ENCODE measurements at places on chromosomes 12 and 14.

DNA sequence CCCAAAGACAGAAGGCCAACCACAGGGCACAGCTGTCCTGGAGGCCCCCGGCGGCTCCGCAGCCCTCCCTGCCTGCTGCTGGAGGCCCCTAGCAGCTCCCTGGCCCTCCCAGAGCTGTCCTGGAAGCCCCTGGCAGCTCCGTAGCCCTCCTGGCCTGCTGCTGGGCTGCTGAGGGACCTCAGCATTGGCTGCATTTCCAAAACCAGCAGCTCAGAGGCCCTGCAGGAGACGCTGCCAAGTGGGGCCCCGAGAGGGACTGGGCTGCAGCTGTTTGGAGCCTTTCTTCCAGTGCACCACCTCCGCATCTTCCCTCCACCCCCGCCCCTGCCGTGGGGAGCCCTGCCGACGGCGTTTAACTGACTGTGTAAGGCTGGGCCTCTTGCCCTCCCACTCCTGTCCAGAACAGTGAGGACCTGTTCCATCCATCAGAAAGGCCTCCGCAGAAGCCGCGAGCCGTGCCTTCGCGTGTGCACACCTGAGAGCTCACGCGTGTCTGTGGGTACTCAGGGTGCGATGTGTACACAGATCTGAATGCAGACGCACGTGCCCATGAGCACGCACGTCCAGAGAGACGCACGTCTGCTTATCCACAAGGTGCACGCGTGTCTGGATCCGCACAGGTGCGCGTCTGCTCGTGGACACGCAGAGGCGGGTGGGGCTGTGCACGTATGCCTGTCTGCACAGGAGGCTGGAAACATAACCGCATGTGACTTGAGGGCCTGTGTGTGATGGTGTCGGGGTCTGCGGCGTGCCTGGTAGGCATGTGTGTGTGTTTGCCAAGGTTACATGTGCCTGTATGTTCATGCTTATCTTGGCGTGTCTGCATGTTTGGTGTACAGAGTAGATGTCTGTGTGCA is 57.0 kb upstream of the FBRSL1 start:
- DNase-seq = no peak

- no peak for DNase-seq
Measured at GRCh38 chr12:118830296-118830695, 151.0 kb upstream of the SRRM4 start.

GRCh38 chr14:96681829-96682228 is 115.4 kb upstream of the VRK1 start:
- DNase-seq = no peak

GRCh38 chr14:92443167-92443566 is 70.4 kb upstream of the RIN3 start:
- no peak for DNase-seq

- no peak for DNase-seq
Measured at GRCh38 chr12:131128556-131128955, 174.8 kb downstream of the ADGRD1 start.

DNA sequence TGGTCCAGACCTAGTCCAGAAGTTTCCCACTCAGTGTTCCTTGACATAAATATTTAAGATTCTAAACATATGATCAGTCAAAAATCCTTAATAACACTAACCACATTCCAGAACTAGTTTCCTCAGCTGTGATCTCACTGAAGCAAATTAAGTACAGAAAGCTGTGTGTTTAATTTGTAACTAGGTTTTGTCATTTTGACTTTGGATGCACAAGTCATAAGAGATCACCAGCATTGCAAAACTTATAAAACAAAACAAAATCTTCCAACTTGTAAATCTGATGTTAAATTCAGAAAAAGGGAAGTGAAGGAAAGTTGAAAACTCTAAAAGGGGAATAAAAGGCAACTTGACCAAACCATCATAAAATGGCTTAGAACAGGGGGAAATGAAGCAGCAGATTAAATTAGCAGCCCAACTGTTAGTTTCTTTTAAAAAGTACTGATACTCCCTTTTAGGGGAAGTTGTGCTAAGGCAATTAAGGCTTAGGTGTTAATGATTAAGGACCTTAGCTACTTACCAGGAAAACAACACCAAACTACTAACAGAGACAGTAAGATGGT is 56.6 kb downstream of the SH2B3 start:
- no peak for DNase-seq

DNA sequence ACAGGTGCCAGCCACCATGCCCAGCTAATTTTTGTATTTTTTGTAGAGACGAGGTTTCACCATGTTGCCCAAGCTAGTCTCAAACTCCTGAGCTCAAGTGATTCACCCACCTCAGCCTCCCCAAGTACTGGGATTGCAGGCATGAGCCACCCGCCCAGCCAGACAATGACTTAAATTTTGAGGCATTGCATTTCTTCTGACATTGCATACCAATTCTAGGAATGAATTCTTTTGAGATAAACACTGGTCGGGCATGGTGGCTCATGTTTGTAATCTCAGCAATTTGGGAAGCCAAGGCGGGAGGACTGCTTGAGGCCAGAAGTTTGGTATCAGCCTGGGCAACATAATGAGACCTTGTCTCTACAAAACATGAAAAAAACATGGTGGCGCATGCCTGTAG is 2.5 kb upstream of the CELA1 start:
- DNase-seq = no peak

Measured in T-helper 22 cell (primary cell).